BJ (cell line): ENCODE measurements at places on chromosomes 1 and 21. TPM values are rescaled to one million over a fixed set of nuclear protein-coding genes. Genes with fewer than 3 reads are reported as not detected.

- no peak for DNase-seq
These were observed 14.2 kb upstream of the NEGR1 start for GRCh38 chr1:72296501-72296900.

DNA sequence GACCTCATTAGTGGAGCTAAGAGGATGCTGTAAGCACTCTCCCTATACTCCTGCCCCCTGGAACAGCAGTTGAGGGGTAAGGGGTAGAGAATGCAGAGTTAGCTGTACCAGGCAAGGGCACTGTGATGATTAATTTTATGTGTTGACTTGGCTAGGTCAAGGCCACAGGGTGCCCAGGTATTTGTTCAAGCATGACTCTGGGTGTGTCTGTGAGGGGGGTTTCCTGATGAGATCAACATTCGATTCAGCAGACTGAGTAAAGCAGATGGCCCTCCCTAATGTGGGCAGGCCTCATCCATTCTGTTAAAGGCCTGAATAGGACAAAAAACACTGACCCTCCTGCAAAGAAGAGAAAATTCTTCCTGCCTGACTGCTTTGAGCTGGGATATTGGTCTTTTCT, 110.8 kb downstream of the KCND3 start:
- DNase-seq, result no peak

GRCh38 chr1:52365071-52365745, 797 bp downstream of the CC2D1B start:
- DNase-seq, result peak; percentile 35

- no peak for DNase-seq
These were observed 39.7 kb downstream of the DDX20 start for GRCh38 chr1:111795401-111795800.

The SPATA1 gene
- polyA plus RNA-seq, result 0.32 and 0.69 TPM in 2 replicates
